ENCODE measurements at places on chromosomes 6 and 20.
A peak's percentile ranks its signal among the peaks of the same experiment; 100 is the strongest.

DNA sequence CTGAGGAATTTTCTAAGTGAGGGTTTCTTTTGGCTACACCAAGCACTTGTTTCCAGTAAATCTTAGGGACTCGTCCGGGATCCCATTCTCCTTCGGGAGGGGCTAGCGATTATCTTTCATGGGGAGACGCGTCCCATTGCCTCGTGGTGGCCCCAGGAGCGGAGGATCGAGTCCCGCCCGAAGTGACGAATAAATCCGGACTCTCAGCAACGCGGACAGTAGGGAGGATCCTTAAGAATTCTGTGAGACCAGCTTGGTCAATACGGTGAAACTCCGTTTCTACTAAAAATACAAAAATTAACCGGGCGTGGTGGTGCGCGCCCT lies 69.1 kb upstream of the PRSS16 start:
- no peak for DNase-seq

DNA sequence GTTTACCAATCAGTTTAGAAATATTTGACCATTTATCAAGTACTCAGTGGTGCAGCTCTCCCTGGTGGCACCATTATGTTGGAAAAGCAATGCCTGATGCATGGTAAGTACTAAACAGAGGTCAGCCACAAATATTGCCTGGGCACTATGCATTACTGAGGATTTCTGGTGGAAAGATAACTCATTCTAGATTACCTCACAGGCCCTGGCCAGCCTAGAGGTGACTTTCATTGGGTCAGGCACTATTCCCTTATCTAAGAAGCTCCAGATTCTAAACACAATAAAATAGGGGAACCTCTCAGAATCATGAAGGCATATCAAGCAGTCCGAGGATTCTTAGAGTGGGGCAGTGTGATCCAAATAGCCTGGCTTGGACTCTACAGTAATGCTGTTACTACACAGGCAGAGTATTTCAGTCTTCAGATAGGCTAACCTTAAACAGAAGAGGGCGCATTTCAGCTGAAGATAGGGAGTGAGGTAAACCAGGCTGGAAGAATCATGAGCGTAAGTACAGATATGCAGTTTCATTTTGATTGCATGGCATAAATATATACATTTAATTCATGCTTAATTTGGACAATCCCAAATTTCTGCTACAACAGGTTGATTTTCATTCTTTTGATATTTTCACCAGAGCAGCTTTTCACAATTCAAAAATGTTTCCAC lies 12.1 kb downstream of the LGSN start:
- peak; percentile 7 for DNase-seq

DNA sequence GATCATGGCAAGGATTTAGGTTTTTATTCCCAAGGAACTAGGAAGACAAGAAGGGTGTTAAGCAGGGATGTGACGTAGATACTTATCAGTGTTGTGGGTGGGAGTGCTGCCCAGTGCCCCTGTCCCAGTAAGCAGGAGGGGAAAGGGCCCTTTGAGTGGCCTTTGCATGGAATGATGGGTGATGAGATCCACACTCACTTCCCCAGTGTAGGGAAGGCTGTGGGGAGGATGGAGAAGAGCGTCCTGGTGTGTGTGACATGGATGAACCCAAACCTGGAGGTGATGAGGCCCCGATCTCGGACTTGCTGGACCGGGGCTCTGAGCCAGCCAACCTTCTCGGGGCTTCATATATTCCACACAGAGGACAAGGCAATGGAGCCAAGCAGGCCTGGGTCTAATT lies 610.9 kb downstream of the CDH26 start:
- DNase-seq, result no peak

DNA sequence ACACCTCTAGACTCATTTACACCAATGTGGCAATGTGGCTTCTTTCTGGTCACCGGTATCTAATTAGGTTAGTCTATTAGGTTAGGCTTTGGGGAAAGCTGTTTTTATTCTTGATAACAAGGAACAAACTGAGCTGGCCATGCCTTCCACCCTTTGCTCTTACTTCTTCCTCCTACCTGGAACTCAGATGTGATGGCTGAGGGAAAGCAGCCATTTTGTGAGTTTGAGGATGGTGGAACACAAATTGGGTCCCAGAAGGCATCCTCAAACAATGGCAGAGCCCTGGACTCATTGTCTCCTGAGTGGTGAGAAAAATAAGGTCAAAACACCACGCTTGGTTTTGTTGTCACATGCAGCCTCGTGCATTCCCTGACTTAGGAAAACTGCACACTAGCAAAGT lies 7.7 kb downstream of the CDH4 start:
- DNase-seq, result no peak

DNA sequence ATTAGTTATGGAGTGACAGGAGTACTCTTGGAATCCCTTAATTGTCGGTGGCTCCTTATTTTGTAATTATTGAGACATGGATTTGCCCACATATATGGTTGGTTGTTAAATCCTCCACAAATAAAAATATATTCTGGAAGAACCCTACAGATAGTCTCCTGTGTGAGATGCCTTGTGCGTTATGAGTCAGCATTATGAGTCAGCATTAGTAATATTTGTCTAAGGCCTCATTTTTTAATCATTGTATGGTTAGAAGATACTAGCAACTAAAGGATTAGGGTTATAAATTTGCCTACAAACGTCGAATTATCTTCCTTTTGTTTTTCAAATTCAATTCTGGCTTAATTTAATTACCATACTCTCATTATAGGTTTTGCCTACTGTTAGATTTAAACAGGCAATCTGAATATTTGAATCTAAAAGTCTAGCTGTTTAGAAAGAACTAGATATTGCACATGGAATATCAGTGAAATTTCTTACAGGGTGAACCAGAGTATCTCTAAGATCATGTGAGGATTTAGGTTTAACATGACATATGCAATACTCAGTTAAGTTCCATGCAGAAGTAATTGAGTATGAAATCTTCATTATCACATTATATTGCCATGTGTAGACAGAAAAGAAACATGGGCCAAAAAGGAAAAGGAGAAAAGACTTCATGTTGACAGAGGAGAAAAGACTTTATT lies 5.9 kb downstream of the C6orf58 start:
- no peak for DNase-seq

DNA sequence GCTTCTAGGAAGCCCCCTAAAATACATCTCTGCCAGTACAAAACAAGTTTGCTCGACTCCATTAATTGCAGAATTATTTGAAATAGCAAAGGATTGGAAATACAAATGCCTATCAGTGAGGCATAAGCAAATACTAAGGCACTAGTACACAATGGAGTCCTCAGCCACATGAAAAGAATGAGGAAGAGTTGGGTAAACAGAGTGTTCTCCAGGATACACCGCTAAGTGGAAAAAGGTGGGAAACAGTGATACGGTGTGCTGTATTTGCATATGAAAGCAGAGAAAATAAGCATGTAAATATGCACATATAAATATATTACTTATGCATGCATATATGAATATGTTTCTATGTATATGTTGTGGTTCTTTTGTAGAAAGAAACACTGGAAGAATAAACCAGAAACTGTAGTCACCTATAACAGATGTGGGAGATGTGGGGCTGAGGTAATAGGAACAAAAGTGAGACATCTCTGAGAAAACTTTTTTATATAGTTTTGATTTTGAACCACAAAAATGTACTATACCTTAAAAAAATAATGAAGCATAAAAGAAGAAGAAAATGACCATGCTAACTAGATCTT lies 143.4 kb upstream of the MYLIP start:
- no peak for DNase-seq

GRCh38 chr6:11460837-11461661 lies 76.5 kb upstream of the TMEM170B start:
- DNase-seq, result no peak

- no peak for DNase-seq
Observed at GRCh38 chr6:66662721-66663507, 955.9 kb upstream of the EYS start.

GRCh38 chr6:125191916-125192609 lies 38.5 kb downstream of the TPD52L1 start:
- DNase-seq, result peak; percentile 44

GRCh38 chr20:40009542-40009941 lies 679.5 kb downstream of the MAFB start:
- no peak for DNase-seq

DNA sequence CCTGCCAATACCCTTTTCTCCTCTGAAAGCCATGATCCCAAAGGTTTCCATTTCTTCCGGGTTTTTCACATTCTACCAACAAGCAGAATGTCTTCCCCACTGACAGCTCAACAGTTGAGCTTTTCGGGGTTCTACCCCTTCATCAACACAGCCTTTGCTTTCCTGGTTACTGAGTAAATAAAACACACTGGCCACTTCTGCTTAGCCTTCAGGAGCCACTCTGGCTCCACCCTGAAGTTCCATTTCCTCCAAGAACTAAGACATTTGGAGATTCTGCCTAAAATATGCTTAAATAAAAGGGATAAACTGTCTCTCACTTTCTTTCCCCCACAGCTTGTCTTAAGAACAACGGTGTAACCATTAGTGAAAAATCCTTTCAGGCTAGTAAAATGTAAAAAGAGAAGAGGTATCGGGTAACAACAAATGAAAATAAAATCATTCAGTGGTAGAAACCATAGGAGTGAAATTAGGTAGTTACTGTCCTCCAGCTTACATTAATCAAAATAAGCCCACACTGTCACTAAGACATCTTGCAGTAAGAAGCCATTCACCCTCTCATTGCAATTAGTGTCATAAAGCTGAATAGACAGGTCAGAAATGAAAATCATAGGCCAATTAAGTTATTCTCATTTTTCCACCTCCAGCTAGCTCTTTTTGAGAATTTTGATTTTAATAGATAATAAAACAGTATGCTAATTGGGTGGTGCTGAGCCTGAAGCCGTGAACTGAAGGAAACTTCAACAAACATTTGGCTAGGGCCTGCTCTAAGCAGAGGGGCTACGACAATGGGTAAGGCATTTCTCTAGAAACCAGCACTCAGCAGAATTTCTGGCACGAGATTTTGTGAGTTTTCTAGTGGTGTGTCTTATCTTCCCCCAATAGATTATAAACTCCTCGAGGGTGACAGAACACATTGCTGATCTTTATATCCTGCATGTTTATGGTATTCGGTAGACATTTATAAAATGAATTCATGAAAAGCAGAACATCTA lies 194.2 kb downstream of the KHDC1L start:
- no peak for DNase-seq

GRCh38 chr6:161029195-161029809 lies 37.7 kb downstream of the MAP3K4 start:
- no peak for DNase-seq

- no peak for DNase-seq
Observed at GRCh38 chr6:12115492-12115891, 103.4 kb downstream of the HIVEP1 start.

DNA sequence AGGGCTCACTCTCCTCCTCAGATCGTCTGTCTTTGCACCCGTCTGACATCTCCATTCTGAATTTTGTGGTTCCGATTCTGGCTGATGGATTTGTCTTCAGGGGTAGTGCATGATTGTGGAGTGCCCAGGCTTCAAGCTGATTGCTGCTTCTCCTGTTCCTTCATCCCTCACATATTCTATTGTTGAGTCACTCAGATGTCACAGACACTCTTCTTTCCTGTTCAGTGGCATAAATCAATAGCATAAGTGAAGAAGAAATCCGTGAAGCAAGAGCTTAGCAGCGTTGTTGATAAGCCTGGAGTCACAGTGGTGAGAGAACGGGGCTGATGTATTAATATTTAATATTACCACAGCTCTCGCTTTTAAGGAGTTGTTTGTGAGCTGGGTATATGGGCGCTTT lies 152.5 kb downstream of the MTHFD1L start:
- DNase-seq, result no peak

- no peak for DNase-seq
Observed at GRCh38 chr20:49214571-49214970, 4.6 kb upstream of the DDX27 start.

DNA sequence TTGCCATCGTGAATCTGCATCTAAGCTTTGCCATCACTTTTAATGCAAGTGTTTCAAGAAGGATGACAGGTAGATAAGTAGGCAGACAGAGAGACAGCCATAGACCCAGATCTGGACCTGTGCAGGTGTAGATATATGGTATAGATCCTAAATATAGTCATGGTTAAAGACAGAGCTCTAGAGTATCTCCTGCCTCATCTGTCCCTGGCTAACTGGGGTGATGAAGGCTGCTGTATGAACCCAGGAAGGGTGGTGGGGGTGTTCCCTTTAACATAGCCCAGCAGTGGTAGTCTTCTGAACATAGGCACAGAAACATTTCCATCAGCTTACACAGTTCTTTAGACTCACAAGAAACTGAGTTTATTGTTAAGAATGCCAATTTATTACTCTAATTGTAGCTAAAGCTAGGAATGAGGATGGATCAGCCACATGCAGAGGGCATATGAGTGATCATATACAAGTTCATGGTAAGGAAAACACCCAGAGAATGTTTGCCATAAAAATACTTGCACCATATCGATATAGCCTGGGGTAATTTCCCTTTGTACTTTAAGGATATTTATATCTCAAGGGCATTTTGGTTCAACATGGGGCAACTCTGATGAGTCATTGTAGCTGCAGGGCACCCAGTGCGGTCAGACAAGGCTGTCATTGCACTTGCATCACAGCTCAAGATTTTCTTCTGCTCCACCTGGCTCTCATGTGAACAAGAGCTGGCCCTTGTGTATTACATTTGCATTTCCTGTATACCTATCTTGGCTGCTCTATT lies 587.2 kb downstream of the EPM2A start:
- no peak for DNase-seq

DNA sequence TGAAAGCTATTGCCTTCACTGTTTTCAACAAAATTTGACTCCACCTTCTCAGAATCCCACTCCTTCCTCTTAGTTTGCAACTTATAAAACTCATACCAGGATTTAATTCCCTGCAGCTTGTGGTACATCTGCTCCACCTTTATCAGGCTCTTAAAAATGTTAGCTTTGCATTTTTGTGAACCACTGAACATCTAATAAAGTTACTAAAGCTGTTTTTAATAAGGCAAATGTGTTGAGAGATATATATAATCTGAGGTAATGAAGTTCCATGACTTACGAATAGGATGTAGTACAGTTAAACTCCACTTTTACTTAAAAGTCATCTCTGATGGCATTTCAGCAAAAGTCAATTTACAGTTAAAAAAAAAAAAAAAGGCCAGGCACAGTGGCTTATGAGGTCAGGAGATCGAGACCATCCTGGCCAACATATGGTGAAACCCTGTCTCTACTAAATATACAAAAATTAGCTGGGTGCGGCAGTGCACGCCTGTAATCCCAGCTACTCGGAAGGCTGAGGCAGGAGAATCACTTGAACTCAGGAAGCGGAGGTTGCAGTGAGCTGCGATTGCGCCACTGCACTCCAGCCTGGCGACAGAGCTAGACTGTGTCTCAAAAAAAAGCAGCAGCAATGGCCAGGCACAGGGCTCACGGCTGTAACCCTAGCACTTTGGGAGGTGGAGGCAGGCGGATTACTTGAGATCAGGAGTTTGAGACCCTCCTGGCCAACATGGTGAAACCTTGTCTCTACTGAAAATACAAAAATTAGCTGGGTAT lies 106.2 kb downstream of the KIF13A start:
- no peak for DNase-seq

GRCh38 chr6:166351715-166352285 lies 9.5 kb upstream of the SFT2D1 start:
- no peak for DNase-seq

GRCh38 chr6:21496706-21497105 lies 96.8 kb upstream of the SOX4 start:
- no peak for DNase-seq

GRCh38 chr20:2879146-2879545 lies 5.9 kb downstream of the PTPRA start:
- peak; percentile 91 for DNase-seq

- DNase-seq, result no peak
Observed at GRCh38 chr6:48113130-48113529, 2.1 kb upstream of the PTCHD4 start.

GRCh38 chr20:57851025-57851682 lies 141.3 kb upstream of the PMEPA1 start:
- DNase-seq, result no peak

Data from NCI-H446 treated with DMSO at 0.1 percent for 48 hours (cell line).